Airway epithelial cell (primary cell): ENCODE measurements at places on chromosomes 5 and 9. TPM values are rescaled to one million over a fixed set of nuclear protein-coding genes. Genes with fewer than 3 reads are reported as not detected.

Gene LEAP2
- 0.49 TPM in 1 of 2 replicates, not detected in the other for total RNA-seq

Gene PCDHA2
- not detected in 2 replicates for total RNA-seq

Gene LMX1B
- not detected in 2 replicates for total RNA-seq

Gene BRD8
- total RNA-seq: 20.6 and 21.8 TPM in 2 replicates

Gene SLC6A3
- not detected in 2 replicates for total RNA-seq

Gene FOXD4
- 0.21 TPM in 1 of 2 replicates, not detected in the other for total RNA-seq

Gene PTGER4
- 10.8 and 16.2 TPM in 2 replicates for total RNA-seq

Gene ABHD17B
- total RNA-seq: 14.0 and 19.4 TPM in 2 replicates

Gene UGT3A2
- not detected in 2 replicates for total RNA-seq

Gene NUTM2F
- total RNA-seq: not detected in 2 replicates

Gene RAB3C
- total RNA-seq: not detected in 2 replicates

Gene SPATA31D4
- total RNA-seq: not detected in 2 replicates

Gene KCNT1
- not detected in 2 replicates for total RNA-seq

Gene GARIN3
- total RNA-seq: not detected in 2 replicates

Gene PTPRD
- total RNA-seq: 0.23 and 0.28 TPM in 2 replicates

Gene FBP2
- total RNA-seq: not detected in 2 replicates

Gene EGFLAM
- 2.5 TPM in 1 of 2 replicates, not detected in the other for total RNA-seq

Gene NMUR2
- not detected in 2 replicates for total RNA-seq

Gene TMEFF1
- 0.74 and 0.99 TPM in 2 replicates for total RNA-seq

Gene SOX30
- total RNA-seq: not detected in 2 replicates

Gene SLC46A2
- not detected in 2 replicates for total RNA-seq

Gene BAAT
- total RNA-seq: 0.05 and 0.07 TPM in 2 replicates

Gene PPP1R26
- total RNA-seq: 12.9 and 16.9 TPM in 2 replicates

Gene FGD3
- 1.5 and 2.2 TPM in 2 replicates for total RNA-seq

Gene STK32A
- total RNA-seq: 0.46 and 1.8 TPM in 2 replicates

Gene SPINK5
- 62.8 and 78.0 TPM in 2 replicates for total RNA-seq

Gene PCDHGA12
- 4.7 and 5.6 TPM in 2 replicates for total RNA-seq

Gene CDKN2A
- total RNA-seq: 18.5 and 21.6 TPM in 2 replicates

Gene ZNF618
- total RNA-seq: 8.0 and 9.0 TPM in 2 replicates

Gene SLC25A2
- not detected in 2 replicates for total RNA-seq

Gene ADAMTS13
- total RNA-seq: 0.56 and 1.6 TPM in 2 replicates

Gene ARRDC3
- 24.9 and 35.1 TPM in 2 replicates for total RNA-seq

Gene ZNF189
- 6.9 and 8.3 TPM in 2 replicates for total RNA-seq

Gene SH3PXD2B
- 16.8 and 29.0 TPM in 2 replicates for total RNA-seq

Gene SPATA31E1
- not detected in 2 replicates for total RNA-seq

Gene SVEP1
- 0.19 and 0.21 TPM in 2 replicates for total RNA-seq

Gene TNFSF8
- total RNA-seq: not detected in 2 replicates

Gene SEC61B
- total RNA-seq: 129 and 178 TPM in 2 replicates

Gene TCERG1
- 45.9 and 50.4 TPM in 2 replicates for total RNA-seq
